Stimulated activated CD8-positive, alpha-beta memory T cell treated with anti-CD3 and anti-CD28 coated beads, Interleukin-2, amount 100 ng/mL, for 1 hour (primary cell): ENCODE measurements at places on chromosomes 6 and 20.

DNA sequence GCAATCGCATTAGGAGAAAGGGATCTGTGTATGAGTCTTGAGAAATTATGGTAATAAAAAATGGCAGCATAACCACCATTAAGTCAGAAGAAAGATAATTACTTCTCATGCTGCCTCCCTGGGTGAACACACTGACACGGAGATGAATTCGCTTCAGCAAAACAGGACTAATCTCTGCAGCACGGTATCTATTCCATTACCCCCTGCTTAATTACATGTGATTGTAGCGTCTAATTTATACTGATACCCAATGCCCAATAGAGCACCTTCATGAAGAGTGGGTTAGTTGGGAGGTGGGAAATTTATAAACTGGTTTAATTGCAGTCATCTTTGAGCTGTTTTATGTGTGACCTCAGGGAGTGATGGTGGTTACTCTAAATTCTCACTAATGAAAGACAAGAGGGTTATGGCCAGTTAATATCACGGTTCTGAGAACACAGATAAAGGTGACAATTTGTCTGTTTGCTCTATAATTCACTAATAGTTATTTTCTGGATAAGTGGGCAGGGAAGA lies 476.2 kb upstream of the SULF2 start:
- no peak for DNase-seq

GRCh38 chr6:87714093-87714842 lies 12.2 kb upstream of the AKIRIN2 start:
- no peak for DNase-seq

DNA sequence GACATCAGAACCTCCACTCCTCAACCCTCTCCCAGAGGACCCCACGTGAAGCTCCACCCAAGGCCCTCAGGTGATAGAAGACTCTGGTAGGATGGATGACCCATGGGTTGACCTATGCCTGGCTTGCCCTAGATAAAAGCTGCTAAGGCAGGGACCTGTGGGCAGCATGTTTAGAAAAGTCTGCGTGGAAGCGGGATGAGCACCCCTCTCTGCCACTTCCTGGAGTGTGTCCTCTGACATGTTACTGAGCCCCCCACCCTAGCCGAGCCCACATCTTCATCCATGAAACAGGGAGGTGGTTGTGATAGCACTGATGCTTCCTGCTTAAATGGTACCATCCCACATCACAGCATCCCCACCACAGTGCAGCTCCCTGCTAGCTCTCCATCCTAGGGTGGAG lies 21.8 kb downstream of the MOCS1 start:
- no peak for DNase-seq

DNA sequence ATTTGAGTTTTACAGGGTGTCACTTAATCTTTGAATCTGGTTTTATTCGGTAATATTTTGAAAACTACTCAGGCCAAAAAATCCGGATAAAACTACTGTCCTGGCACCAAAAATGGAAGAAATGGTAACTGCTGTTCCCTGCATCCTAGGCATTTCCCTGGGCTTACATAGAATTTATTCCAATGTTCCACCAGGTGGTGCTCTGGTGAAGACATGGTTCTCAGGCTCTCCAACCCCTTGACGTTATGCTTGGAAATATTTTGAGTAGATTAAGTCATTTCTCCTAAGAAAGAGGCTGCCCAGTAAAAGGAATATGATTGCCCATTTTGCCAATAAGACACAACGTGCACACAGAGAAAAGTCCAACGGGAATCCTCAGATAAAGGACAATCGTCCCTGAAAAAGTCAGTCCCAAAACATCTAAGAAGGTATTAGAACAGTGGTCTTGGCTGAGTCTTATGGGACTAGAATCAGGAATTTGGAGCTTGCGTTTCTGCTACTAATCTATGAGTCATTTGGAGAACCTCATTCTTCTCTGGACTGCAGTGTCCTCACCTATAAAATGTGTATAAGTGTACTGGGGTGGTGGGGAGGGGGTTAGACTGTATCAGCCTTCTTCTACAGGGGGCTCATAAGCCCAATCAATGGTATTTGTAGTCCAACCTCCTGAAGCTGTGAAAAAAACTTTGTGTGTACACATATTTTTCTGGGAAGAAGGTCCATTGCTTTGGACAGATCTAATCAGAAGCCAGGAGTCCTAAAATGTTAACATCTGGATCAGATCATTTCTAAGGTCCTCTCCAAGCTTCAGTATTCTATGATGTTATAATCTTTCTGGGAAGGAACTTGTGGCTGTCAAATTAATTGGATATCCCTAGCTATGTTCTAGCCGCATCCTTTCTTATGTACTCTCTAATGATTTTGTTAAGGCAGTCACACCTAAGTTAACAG lies 131.0 kb upstream of the BMP2 start:
- no peak for DNase-seq

DNA sequence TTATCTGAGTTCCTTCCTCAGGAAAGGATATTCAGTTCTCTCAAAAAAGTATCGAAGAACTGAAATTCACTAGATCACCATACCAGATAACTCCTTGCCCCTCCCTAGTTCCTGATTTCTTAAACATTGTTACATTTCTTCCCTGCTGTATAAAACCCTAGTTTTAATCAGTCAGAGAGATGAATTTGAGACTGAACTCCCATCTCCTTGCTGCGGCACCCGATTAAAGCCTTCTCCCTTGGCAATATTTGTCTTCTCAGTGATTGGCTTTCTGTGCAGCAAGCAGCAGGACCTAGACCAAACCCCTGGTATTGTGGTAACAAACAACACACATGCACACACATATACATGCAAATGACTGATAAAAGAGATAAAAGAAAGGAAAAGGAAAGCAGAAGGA lies 1364.6 kb upstream of the GJE1 start:
- no peak for DNase-seq

- no peak for DNase-seq
Measured at GRCh38 chr6:138973466-138974153, 14.4 kb downstream of the REPS1 start.

- DNase-seq: no peak
Measured at GRCh38 chr20:2133318-2134183, 31.9 kb downstream of the STK35 start.

- no peak for DNase-seq
Measured at GRCh38 chr6:11796829-11797228, 18.2 kb upstream of the ADTRP start.

- no peak for DNase-seq
Measured at GRCh38 chr20:64053841-64054661, 4.6 kb upstream of the SOX18 start.

- no peak for DNase-seq
Measured at GRCh38 chr6:41571021-41571780, 25.0 kb downstream of the FOXP4 start.

GRCh38 chr6:30207619-30208295 lies 5.4 kb downstream of the TRIM26 start:
- no peak for DNase-seq

DNA sequence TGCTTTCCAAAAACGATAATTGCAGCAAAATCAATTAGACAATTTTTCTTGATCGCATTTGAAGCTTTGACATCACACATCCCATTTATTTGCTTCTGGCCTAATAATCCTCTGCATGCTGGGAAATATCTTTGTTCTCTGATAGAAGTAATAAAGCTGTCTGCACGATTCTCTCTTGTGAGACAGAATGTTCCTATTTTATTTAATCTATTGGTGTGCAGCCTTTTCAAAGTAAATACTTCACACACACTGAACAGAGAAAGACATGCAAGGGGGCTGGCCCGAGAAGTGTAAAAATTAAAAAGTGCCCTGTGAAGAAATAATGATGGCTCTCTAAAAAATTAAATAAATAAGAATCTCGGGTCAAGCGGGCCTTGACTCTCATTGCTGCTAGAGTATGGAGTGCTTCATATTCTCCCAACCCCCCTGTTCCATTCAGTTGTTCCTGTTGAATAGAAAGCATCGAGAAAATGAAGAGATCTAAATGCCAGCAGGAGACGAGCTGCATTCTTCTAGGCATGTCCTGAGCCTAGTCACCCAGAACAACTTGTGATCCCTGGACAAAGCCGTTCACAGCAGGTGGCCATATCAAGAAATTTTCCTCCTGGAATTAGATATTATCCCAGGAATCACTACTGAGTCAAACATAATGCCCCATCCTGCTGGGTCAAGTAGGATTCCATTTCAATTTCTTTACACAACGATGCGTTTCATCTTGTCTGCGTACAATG lies 625.9 kb upstream of the EPHA7 start:
- no peak for DNase-seq

- DNase-seq: no peak
Measured at GRCh38 chr6:120173250-120173649, 823.7 kb upstream of the MAN1A1 start.

DNA sequence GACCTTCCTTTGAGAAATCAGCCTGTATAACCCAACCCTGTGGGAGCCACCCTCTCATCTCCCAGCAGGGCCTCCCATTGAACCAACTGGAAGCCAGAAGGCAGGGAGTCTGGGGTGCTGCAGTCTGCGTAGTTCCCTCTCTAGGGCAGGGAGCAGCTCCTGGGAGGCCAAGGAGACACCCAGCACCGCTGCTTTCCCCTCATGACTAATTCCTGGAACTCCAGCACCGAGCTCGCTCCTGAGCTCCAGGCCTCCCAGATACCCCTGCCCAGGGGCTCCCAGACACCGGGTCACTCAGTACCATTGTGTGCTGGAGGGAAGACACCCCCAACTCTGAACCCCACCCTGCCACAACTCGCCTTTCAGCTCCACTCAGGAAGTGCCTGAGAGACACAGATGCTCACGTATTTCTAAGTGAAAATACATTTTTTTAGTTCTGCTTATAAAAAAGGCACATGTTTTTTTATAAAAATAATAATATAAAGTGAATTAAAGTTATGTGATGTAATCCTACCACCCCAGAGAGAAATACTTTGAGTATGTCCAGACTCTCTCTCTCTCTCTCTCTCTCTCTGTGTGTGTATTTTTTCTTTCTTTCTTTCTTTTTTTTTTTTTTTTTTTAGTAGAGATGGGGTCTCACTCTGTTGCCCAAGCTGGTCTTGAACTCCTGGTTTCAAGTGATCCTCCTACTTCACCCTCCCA lies 17.5 kb downstream of the PIM1 start:
- DNase-seq: no peak

- DNase-seq: no peak
Measured at GRCh38 chr6:90338409-90338808, 41.8 kb upstream of the BACH2 start.

- no peak for DNase-seq
Measured at GRCh38 chr20:57959589-57959988, 249.8 kb upstream of the PMEPA1 start.
